ENCODE measurements at places on chromosomes 11 and 22.

GRCh38 chr22:45262931-45263462 is 21.8 kb upstream of the UPK3A start:
- DNase-seq: no peak

GRCh38 chr11:74278721-74279161 is 32.7 kb downstream of the P4HA3 start:
- DNase-seq: no peak

DNA sequence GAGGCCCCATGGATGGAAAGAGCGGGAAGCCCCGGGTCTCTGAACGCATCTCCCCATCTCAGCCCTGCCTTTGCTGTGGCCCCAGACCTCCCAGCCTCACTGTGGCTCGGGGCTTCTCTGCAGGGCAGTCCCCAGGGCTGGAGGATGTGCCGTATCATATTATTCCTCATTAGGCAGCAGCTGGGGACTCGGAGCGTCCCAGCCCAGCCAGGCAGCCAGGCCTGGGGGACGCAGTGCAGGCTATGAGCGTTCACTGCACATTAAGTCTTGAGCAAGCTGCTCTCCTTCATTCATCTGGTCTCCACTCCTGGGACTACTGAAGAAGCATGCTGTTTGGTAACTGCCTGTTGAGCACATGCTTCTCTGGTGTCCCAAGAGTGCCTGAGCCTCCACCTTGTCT is 226.8 kb upstream of the TBCEL start:
- no peak for DNase-seq

GRCh38 chr22:27980424-27981148 is 61.5 kb upstream of the PITPNB start:
- no peak for DNase-seq

DNA sequence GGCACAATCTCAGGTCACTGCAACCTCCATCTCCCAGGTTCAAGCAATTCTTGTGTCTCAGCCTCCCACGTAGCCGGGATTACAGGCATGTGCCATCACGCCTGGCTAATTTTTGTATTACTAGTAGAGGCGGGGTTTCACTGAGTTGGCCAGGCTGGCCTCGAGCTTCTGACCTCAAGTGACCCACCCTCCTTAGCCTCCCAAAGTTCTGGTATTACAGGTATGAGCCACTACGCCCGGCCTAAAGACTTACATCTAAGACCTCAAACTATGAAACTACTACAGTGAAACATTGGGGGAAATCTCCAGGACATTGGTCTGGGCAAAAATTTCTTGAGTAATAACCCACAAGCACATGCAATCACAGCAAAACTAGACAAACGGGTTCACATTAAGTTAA is 13.8 kb upstream of the FAM181B start:
- DNase-seq: no peak

DNA sequence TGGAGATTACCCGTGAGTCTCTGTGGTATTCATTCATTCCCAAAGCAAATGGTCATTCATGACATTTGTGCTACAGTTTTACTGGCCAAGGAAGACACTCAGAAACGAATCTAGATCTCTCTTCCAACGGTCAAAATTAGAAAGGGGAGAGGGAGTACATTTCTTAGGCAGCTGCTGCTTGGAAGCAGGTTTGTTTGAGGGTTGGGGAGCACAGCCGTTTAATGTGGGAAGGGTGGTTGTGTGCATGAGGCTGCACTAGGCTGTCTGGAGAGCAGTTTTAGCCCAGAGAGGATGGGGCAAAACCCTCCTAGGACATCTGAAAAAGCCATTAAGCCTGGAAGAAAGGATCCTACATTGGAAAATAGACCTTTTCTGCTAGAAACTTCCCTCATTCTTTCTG is 29.7 kb upstream of the TIMP3 start:
- DNase-seq: no peak

- DNase-seq: no peak
Measured at GRCh38 chr11:65317025-65317786, 2.5 kb downstream of the CDC42EP2 start.

DNA sequence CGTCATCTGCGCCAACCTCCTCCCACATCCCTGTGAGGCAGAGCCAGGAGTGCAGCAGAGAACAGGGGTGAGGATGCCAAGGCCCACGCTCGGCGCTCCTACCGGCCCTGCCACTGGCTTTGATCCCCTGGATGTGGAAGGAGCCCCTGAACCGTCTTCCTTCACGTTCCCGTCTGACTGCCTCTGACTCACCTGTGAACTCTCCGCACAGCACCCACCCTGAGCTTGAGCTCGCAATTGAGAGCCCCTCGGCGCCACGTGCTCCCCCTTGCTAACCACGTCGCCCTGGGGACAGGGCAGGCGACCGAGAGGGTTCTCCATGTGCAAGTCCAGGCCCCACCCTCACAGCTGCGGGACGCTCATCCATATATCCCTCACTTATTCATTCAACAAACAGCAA is 645.3 kb downstream of the BRD1 start:
- DNase-seq: no peak

DNA sequence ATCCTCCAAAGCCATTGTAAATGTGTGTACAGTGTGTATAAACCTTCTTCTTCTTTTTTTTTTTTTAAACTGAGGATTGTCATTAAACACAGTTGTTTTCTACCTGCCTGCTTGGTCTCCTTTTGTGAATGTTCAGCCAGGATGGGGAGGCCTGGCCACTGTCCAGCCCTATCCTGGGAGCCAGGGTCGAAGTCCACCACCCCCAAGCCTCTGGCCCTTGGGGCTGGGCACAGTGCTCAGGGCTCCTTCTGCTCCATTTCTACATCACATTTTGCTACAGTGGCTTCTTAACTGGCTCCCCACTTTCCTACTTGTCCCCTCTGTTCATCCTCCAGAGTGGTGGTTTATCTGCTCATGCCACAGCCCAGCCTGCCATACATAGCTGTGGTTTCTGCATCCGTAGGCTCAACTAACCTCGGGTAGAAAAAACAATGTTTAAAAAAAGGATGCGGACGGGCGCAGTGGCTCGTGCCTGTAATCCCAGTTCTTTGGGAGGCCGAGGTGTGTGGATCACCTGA is 2.5 kb upstream of the SMARCB1 start:
- DNase-seq: no peak

DNA sequence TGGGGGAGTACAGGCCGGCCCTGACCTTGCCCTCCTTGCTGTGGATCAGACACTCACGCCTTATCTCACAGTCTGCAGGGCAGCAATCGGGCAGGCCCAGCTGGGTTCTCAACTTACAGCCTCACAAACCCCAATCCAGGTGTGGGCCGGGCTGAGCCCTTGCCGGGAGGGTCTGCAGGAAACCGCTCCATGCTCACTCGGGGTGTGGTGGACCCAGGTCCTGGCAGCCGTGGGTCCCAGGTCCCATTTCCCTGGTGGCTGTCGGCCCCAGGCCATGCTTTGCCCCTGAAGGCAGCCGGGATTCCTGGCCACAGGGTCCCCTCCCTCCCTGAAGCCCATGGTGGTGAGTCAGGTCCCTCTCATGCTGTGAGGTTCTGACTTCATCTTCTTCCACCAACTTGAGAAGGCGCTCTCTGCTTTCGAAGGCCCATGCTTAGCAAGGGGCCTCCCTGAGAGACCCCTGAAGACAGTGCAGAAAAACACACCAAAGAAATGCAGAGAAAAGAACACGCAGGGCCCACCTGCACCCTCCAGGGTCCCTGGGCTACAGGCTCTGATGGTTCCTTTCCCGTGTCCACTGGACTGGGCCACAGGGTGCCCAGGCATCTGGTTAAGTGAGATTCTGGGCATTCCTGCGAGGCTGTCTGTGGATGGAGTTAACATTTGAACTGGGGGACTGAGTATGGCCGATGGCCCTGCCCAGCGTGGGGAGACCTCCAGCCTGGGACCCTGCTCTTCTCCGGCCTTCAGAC is 588.2 kb downstream of the BRD1 start:
- no peak for DNase-seq

DNA sequence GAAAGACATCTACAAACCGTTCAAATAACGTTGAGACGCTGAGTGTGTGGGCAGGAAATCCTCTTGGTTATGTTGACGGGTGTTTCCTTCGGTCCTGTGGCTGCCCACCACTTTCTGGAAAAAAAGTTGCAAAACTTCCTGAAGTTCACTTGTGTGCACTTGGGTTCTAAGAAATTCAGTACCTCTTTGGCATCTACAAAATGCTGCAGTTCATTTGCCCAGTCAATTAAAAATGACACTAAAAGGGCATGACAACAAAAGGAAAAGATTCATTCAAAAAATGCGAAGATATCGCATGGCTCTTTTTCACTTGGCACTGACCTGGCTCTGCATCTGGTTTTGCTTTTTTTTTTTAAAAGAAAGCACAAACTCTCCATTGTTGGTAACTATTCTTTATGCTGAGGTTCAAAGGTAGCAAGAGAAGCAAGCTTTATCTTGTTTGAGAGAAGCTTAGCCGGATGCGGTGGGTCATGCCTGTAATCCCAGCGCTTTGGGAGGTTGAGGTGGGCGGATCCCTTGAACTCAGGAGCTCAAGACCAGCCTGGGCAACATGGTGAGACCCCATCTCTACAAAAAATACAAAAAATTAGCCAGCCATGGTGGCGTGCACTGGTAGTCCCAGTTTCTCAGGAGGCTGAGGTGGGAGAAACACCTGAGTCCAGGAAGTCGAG is 10.6 kb upstream of the XBP1 start:
- DNase-seq: no peak

DNA sequence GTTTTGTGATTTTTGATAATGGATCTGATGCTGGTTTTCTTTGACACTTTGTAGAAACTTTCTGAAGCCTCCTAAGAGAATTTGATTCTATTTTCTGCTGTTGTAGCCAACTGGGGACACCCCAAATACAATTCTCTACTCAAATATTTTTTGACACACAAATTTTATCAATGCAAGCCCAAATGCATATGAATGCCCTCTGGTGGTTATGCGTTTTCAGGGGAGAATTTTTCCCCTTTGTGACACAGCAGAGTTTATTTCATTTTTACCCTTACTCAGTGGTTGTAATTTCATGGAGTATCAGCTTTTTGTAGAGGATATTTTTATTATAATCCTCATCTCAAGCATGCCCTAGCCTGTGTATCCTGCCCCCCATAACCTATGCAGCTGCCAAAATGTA is 44.7 kb upstream of the MTMR2 start:
- no peak for DNase-seq

- DNase-seq: peak; percentile 54
Measured at GRCh38 chr11:73317373-73317772, 9.3 kb downstream of the ARHGEF17 start.

GRCh38 chr22:35893698-35894097 is 134.9 kb downstream of the RBFOX2 start:
- DNase-seq: no peak

DNA sequence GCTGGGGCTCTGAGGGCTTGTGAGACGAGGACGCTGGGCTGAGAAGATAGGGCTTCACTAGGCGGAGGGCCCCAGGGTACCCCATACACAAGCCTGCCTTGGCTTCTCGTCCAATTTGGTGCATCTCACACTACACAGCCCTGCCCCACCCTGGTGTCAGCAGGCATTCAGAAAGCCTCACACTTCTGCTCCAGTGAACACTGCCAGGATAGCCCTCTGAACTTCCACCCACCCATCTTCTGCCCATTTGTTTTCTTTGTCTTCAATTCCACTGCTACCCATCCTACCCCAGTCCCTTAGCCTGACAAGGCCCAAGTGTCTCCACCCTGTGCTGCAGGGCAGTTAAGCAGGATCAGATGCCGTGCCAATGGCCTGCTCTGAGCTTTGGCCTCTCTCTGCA is 1.9 kb upstream of the BUD13 start:
- no peak for DNase-seq

DNA sequence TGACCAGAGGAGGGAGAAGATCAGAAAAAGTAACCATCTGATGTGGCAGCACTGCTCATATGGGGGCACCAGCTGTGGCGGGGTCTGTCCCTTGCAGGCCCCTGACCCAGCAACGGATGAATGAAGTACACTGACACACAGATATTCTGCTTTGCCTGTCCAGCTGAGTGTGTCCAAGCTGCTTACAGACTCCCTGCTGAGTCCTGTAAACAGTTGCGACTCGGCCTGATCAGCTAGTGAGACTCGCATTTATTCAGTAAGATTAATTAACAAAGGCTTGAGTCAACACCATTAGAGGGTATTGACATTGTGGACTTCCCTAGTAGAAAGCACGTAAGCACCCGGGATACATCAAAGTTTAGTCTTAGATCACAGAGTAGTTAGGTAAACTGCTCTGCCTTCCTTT is 15.3 kb upstream of the OR10D3 start:
- DNase-seq: no peak
